ENCODE measurements at places on chromosomes 6 and 20. TPM values are rescaled to one million over a fixed set of nuclear protein-coding genes. Genes with fewer than 3 reads are reported as not detected.

DNA sequence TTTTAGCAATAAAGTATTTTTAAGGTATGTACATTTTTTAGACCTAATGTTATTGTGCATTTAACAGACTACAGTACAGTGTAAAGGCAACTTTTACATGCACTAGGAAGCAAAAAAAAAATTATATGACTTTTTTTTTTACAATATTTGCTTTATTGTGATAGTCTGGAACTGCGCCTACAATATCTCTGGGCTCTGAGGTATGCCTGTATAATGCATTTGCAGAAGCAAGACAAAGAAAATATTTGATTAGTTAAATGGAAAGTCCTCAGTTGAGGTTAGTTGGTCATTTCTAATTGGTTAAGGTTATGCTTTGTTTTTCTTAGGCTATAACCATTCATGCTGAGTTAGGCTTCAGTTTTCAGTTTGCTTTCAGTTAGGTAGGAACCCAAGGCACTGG lies 46.9 kb upstream of the SMAP1 start:
- DNase-seq = no peak

- DNase-seq = no peak
Measured at GRCh38 chr6:125262016-125263013, 39.5 kb downstream of the HDDC2 start.

DNA sequence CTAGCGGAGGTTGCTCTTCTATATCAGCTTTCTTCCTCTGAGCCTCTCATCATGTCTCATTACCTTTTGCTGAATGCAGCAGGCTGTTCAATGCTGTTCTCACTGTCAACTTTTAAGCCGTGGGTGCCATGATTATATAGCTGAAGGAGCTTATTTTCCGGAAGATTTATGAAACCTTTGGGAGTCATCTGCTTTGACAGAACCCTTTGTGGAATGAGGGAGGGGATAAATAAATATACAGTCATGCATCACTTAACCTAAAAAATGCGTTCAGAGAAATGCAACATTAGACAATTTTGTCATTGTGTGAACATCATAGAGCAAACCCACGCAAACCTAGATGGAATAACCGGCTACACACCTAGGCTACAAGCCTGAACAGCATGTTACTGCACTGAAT lies 102.2 kb upstream of the AKAP12 start:
- DNase-seq = no peak

Gene SENP6
- 70.0 TPM for total RNA-seq

GRCh38 chr6:63303476-63303875 lies 16.3 kb downstream of the LGSN start:
- DNase-seq = peak; percentile 34

DNA sequence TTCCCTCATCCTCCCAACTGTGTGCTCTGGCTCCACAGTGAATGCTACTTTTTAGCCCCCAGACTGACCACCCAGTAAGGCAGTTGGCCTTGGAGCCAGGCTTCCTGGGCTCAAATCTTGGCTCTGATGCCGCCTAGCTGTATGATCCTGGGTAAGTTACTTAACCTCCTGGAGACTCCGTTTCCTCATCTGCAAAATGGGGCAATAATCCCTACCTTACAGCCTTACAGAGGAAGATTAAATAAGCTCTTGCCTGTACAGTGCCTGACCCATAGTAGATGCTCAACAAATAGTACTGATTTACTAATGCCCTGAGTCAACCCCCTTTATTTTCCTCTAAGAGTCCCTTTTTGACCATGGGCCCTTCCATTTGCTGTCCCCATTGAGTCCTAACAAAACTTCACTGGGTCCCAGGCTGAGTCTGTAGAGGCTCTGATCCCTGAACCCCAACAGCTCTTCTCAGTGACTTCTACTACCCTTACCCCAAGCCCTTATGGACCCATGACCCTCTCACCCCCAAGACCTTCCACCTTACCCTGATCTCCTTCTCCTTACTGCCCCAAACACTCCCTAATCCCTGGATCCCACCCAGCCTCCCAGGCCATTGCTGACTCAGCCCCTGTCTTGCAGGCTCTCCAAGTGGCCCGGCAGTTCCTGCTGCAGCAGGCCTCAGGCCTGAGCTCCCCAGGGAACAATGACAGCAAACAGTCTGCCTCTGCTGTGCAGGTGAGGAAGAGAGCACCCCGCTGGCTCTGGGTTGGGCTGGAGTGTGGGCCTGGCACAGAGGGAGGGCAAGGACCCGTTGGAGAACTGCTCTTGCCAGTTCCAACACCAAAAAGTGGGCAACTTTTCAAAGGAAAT lies 31.4 kb downstream of the FOXP4 start:
- peak; percentile 37 for DNase-seq

Gene DEFB112
- total RNA-seq = not detected

GRCh38 chr20:61673152-61673847 lies 392.4 kb downstream of the TAF4 start:
- DNase-seq = no peak

DNA sequence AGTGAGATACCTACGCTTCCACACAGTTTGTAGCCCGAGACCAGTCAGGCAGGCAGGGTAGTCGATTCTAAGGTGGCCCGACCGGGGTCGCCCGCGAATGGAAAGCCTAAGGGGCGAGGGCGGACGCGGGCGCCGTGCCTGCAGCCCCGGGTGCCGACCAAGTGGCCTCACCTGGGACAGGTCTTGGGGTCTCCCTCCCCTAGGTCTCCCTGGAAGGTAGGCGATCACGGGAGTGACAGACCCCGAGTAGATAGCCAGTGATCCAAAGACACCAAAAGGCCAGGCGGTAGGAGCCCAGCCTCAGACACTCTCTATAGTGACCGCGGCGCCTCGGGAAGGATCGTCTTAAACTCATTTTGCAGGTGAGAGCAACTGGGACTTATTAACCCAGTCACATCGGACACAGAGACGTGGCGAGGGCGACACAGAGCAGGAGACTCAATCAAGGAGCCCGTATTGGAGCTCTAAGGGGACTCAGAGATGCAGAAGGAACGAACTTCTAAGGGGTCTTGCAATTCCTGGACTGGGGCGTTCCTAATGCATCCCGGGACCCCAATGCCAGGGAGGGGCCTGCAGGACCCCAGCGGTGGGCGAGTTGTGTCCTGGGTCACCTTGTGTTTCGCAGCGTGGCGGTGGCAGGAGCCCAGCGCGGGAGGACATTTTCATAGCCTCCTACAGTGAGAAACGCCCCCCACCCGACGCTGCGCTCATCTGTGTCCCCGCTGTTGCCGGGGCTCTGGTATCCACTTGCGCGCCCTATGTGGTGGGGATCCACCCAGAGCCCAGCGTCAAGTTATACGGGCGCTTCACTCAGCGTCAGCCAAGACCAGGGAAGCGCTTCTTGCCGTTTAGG lies 2.1 kb upstream of the VSX1 start:
- no peak for DNase-seq

GRCh38 chr6:149046164-149046821 lies 271.2 kb upstream of the TAB2 start:
- no peak for DNase-seq

Gene ARHGAP40
- not detected for total RNA-seq

- no peak for DNase-seq
Measured at GRCh38 chr6:115613488-115613887, 447.2 kb downstream of the FRK start.

Gene SEMG1
- total RNA-seq = 0.42 TPM

- DNase-seq = no peak
Measured at GRCh38 chr20:50050660-50051308, 62.2 kb downstream of the UBE2V1 start.

Gene RNF144B
- total RNA-seq = 4.4 TPM

DNA sequence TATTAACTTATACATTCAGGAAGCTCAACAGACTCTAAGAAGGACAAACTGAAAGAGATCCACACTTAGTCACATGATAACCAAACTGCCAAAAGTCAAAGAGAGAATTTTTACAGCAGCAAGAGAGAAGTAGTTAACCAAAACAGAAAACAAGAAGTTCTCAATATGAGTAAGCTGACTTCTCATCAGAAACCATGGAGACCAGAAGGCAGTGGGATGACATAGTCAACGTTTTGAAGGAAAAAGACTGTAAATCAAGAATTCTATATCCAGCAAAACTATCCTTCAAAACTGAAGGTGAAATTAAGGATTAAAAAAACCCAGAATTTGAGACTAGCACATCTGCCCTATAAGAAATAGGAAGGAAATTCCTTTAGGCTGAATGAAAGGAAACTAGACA lies 60.4 kb downstream of the COL19A1 start:
- DNase-seq = no peak

DNA sequence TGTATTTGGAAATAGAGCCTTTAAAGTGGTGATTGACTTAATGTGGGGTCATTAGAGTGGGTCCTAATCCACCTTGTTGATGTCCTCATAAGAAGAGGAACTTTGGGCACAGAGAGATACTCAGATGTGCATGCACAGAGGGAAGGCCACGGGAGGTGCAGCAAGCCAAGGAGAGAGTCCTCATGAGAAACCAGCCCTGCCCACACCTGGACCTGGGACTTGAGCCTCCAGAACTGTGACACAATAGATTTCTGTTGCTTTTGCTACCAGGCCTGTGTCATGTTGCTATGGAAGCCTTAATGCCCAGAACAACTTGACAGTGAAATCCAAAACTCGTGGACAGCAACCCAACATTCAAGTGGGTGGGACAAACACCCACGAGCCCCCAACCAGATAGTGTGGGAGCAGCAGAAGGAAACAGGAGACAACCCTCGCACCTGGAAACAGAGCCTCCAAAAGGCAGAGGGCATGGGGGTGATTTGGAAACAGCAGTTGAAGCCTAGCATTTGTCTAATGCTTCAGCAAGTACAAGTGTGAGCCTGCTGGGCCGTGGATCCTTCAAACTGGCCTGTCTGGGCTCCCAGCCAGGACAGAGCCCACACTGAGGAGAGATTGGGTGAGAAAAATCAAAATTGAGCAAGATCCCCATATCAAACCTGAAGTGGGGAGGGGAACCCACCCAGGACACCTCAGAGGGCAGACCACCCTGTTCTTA lies 201.0 kb upstream of the CST7 start:
- no peak for DNase-seq
